Sigmoid colon (tissue), 7 donors: ENCODE measurements at places on chromosomes 3 and 15. TPM values are rescaled to one million over a fixed set of nuclear protein-coding genes. Genes with fewer than 3 reads are reported as not detected.

SLC6A11 gene
- not detected for total RNA-seq

ACKR2 gene
- total RNA-seq, result 6.1 TPM

VEPH1 gene
- total RNA-seq, result 0.14 TPM

- no peak overlapping the region for H3K27ac ChIP-seq
- H3K4me3 ChIP-seq, result no peak overlapping the region
- H3K4me1 ChIP-seq, result no peaks in the 10 kb centered on the region
- no peaks in the 10 kb centered on the region for H3K27me3 ChIP-seq
- DNase-seq, result no peak
- no peaks in the 10 kb centered on the region for H3K36me3 ChIP-seq
Observed at GRCh38 chr3:36744763-36745162, 19.6 kb downstream of the DCLK3 start.

DNA sequence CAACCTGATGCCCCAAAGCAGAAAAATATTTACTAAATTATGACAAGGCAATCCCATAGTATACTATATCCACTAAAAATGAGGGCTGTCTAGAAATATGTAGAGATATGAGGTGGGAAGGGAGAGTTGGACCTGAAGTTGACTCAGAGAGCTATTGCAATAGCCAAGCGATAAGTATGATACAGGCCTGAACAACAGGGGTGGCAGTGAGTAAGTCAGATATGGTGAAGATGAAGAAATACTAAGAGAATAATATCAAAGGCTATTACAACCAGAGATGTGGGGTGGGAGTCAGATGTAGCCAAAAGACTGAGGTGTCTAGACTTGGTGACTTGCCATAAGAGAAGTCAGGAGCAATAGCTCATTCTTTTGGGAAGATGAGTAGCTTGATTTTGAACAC is 9.2 kb downstream of the HSPBAP1 start:
- H3K36me3 ChIP-seq, result no peaks in the 10 kb centered on the region
- DNase-seq, result no peak
- H3K4me1 ChIP-seq, result peaks cover 8% of the 10 kb centered on the region
- H3K4me3 ChIP-seq, result no peak overlapping the region

DNA sequence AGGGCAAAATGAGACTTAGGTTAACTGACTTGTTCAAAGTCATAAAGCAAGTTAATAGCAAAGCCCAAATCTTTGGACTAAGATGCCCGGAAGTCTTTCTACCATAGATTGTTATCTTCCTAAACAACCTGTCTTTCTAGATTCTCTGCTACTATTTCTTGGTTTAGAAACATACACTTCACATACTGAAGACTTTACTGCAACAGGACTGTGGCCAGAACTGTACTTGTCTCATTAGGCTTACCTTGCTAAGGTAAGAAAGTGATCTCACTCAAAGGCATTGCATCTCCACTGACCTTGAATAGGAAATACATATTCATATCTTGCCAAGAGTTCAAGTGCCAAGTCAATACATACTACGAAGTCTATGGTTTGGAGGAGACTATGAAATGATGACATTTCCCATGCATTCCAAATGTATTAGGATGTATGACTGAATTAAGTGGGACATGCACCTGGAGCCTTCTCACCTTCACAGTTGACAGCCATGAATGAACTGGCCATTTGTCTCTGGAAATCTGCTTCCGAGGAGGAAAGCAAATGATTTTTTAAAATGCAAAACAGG is 5.0 kb downstream of the ZDHHC3 start:
- DNase-seq, result no peak
- peaks cover 8% of the 10 kb centered on the region for H3K4me1 ChIP-seq
- no peak overlapping the region for H3K4me3 ChIP-seq
- no peak overlapping the region for H3K27ac ChIP-seq
- H3K36me3 ChIP-seq, result no peaks in the 10 kb centered on the region
- no peaks in the 10 kb centered on the region for H3K27me3 ChIP-seq

DNA sequence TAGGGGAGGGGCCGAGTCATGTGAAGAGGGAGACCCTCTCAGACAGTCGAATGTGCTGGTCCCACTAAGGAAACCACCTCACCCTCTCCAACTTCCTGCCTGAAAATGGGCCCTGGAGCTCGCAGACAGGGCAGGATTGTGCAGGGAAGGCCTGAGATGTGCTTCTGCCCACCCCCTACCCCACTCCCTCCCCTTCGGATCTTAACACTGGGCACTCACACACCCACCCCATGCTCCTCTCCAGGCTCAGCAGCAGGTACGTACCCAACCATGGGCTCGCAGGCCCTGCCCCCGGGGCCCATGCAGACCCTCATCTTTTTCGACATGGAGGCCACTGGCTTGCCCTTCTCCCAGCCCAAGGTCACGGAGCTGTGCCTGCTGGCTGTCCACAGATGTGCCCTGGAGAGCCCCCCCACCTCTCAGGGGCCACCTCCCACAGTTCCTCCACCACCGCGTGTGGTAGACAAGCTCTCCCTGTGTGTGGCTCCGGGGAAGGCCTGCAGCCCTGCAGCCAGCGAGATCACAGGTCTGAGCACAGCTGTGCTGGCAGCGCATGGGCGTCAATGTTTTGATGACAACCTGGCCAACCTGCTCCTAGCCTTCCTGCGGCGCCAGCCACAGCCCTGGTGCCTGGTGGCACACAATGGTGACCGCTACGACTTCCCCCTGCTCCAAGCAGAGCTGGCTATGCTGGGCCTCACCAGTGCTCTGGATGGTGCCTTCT is 20.0 kb downstream of the ATRIP start:
- peak; percentile 74 for DNase-seq
- H3K4me1 ChIP-seq, result peaks cover 64% of the 10 kb centered on the region
- H3K36me3 ChIP-seq, result peaks cover 14% of the 10 kb centered on the region
- H3K27ac ChIP-seq, result peak overlapping the region; percentile 100
- H3K4me3 ChIP-seq, result peak overlapping the region; percentile 40

DNA sequence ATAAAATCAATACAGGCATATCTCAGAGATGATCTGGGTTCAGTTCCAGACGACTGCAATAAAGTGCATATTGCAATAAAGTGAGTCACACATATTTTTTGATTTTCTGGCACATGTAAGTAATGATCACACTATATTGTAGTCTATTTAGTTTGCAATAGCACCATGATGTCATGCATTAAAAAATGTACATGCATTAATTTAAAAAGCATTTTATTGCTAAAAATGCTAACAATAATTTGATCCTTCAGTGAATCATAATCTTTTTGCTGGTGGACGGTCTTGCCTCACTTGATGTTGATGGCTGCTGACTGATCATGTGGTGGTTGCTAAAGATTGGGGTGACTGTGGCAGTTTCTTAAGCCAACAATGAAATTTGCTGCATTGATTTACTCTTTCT is 511.1 kb downstream of the OTOL1 start:
- no peaks in the 10 kb centered on the region for H3K36me3 ChIP-seq
- no peaks in the 10 kb centered on the region for H3K4me1 ChIP-seq

- peaks cover 25% of the 10 kb centered on the region for H3K4me1 ChIP-seq
- DNase-seq, result no peak
- no peak overlapping the region for H3K27ac ChIP-seq
- no peaks in the 10 kb centered on the region for H3K27me3 ChIP-seq
- no peak overlapping the region for H3K4me3 ChIP-seq
Observed at GRCh38 chr3:14410503-14411165, 8.2 kb downstream of the SLC6A6 start.

DNA sequence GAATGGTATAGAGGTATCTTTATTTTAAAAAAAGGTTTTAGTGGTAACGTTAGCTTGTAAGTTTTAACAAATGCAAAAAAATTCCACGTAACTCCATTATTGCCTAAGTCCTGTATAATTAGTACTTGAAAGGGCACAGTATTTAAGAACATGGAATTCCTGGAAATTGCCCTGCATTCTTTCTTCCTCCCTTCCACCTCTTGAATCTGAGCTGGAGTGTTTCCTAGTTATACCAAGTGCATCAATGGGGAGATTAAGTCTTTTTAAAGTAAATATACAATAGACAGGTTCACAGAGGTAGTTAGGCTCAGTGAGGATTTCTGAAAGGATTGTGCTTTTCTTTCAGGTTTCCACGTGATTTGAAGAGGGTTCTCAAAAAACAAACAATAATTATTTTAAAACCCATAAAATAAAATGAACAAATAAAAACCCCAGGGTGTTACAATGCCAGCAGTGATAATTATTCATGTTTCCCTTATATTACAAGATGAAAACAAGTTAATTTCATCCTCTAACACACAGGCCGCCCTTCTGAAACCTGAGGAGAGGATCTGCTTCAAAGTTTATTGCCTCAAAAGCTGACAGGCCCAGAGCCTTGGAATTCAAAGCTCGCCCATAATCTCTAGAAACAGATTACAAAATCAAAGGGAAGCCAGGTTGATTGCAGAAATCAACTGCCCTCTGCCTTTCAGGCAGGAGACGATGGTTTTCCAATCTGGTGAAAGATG is 128.8 kb upstream of the LMOD3 start:
- H3K27me3 ChIP-seq, result no peaks in the 10 kb centered on the region
- no peak for DNase-seq
- no peak overlapping the region for H3K27ac ChIP-seq
